ENCODE measurements at places on chromosomes 11 and 22. TPM values are rescaled to one million over a fixed set of nuclear protein-coding genes. Genes with fewer than 3 reads are reported as not detected.

Gene LYVE1
- 4.6 TPM for polyA plus RNA-seq

Gene PGA5
- not detected for polyA plus RNA-seq

- DNase-seq: peak; percentile 76
Measured at GRCh38 chr11:76807206-76807875, 24.2 kb downstream of the TSKU start.

DNA sequence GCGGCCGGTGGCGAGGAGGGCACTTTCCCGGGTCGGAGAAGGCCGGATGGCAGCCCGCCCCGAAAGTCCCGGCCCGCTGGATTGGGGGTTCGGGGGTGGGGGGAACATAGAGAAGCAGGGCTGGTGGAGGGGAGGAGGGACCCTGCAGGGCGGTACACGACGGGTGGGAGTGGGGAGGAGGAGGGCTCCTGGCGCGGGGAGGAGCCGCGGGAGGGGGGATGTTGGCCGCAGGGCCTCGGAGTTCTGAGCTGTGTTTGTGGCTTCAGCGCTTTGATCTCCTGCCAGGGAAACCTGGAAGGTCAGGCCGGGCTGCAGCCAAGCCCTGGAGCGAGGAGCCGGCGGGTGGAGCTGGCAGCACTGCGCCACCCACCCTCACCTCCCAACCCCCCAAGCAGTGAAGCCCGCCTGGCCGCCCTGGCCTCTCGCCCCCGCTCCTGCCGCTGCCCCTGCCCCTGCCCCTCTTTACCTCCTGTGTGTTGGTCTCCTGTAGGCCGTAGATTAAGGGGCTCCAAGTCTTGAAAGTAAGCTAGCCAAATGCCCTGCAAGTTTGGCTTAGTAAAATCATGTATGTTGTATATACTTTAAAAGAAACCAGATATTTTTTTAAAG lies 30.9 kb downstream of the C22orf31 start:
- peak; percentile 82 for DNase-seq

- no peak for DNase-seq
Measured at GRCh38 chr11:93518081-93518480, 25.1 kb downstream of the SMCO4 start.

- no peak for DNase-seq
Measured at GRCh38 chr11:3154001-3154599, 11.0 kb downstream of the OSBPL5 start.

DNA sequence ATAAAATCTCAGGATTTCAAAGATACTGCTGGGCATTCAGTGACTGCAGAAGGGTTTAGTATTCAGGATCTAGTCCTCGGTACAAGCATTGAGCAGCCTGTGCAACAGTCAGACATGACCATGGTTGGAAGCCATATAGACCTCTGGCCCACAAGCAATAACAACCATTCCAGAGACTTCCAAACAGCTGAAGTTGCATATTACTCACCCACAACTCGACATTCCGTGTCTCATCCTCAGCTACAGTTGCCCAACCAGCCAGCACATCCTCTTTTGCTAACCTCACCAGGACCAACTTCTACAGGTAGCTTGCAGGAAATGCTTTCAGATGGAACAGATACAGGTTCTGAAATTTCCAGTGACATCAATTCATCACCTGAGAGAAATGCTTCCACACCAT lies 156.8 kb downstream of the C11orf91 start:
- DNase-seq: no peak
